ELR (cell line): ENCODE measurements at places on chromosomes 4 and X.

GRCh38 chr4:139735381-139736273 lies 70.0 kb downstream of the MGST2 start:
- peak; percentile 3 for DNase-seq

- DNase-seq: no peak
Measured at GRCh38 chr4:89439533-89439932, 131.9 kb upstream of the GPRIN3 start.

DNA sequence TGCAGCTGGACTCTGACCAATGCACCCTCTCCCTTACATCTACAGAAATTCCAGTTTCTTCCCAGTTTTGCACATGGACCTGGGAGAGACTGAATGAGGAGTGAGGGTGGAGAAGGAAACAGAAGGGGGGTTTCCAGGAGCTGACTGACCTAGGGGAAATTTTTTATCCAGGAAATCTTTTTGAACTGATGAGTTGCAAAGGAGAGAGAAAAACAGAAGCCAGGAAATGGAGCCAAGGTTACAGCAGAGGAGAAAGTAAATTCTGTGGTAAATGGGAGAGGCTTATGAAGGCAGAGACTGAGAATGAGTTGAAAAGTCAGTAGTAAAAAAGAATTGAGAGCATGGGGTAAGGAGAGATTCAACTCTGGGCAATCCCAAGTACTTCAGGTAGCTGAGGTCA lies 192.8 kb downstream of the SMIM20 start:
- no peak for DNase-seq

GRCh38 chr4:55004831-55005230 lies 120.6 kb downstream of the KDR start:
- no peak for DNase-seq

- no peak for DNase-seq
Measured at GRCh38 chr4:16931339-16932305, 33.2 kb upstream of the LDB2 start.

DNA sequence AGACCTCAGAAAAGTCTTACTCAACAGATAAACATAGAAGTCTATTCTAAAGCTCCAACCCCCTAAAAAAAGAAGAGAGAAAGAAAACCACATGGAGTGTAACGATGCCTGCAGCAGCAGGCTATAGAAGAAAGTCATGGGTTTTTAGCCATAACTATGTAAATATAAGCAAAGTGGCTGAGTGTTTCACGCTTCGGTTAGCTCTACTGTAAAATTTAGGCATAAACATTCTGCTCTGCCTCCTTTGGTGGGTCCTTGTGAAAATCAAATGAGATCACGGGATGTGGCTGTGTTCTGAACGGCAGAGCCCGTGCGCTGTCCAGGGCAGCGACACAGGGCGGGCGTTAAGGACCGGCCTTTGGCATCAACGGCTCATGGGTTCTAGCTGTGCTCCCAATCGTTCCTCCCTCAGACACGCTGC lies 78.4 kb downstream of the IRF2 start:
- no peak for DNase-seq

GRCh38 chr4:128277856-128278255 lies 9.8 kb downstream of the PGRMC2 start:
- DNase-seq: no peak

DNA sequence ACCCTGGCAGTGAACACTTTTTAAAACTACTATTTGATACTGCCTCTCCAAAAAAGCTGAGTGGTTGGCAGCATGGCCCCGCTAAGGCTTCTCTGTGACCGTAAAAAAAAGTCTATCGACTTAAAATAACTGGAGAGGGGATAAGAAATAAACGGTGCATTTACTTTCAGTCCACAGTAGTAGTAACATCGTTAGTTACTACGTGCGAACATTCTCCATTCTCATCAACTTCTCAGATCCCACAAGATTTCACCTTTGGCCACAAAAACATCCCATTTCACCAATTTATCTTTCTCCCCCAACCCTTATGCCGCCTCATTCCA lies 524 bp upstream of the EXOSC9 start:
- DNase-seq: no peak
